ENCODE measurements at places on chromosomes 7 and 10.

DNA sequence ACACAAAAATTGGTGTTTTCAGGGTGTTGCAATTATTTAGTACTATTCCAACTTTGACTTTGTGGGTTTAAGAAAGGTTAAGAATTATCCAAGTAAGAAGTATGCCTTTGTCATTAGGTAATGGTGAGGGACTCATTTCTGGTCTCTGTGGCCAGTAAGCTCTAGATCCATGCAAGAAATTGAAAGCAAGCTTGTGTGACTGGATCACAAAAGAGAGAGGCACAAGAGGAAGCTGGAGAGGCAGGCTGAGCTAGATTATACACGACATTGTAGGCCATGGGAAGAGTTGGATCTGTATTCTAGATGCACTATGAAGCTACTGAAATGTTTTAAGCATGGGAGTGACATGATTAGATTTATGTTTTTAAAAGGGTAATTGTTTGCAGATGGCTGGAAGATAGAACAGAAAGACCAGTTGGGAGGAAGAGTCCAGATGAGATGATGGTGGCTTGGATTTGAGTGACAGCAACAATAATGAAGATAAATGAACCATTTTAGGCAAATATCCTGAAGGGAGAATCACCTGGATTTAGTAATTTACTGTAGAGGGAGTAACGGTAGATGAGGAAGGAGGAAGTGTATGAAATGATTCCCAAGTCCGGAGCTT, 50.0 kb downstream of the CALD1 start:
- DNase-seq = no peak

GRCh38 chr10:113689057-113689456, 9.3 kb downstream of the CASP7 start:
- DNase-seq = no peak

GRCh38 chr7:102300643-102301221, 14.1 kb downstream of the SH2B2 start:
- no peak for DNase-seq

DNA sequence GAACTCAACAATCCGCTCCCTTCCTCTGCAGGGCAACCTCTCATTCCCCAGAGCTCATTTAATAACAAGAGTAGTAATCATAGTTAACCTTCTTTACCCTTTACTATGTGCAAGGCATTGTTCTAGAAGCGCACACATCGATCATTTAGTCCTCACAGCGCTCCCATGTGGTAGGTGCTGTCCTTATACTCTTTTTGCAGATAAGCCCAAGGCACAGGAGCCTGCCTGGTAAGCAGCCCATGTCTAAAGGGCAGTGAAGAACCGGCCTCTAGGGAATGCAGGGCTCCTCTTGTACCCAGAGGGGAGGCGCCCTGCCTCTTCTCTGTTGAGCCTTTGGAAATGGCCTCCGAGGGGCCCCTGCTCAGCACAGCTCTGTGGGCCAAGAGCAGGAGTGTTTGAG, 14.3 kb downstream of the CHST3 start:
- no peak for DNase-seq

DNA sequence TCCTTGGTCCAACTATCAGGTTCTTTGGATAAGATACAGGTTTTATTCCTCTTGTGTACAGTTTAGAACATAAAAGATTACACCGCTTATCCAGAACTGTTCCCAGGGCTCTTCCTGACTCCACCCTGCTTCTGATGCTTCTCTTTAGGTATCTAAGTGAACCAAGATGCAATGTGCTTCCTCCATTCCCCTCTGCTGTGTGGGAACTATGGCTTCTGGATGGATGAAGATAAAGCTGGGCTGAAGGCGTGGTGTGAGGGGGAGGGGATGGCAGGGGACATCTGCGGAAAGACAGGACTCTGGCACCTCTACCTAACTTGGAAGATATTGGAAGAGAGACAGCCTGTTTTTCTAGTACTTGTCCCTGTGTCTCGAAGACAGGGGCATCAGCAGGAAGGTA, 209.9 kb upstream of the TBX20 start:
- DNase-seq = no peak

DNA sequence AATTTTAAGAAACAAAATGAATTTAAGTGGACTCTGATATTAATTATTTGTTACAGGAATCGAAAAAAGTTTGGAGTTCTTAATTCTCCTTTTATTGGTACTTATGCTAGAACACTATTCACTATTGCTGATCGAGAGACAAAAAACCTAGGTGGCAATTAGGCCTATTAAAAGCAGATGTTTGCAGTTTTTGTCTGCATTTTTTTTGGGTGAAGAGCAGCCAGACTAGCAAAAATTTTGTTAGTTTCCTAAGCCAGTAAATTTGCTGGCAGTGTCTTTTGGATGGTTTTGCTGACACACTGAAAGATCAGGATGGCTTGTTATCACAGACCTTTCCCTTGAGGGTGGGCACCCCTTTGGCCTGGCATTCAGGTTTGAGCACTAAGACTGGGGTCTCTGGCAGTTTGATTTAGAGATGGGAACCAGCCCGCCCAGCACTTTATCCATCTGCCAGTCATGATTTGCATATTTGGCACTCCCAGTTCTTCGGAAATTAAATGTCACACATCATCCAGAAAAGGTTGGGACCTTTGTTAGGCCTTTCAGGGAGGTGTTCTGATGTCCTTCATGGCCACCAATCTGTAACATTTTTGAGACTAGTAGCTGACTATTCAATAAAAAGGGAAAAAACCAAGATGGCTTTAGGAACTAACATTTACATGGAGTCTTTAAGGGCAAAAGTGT, 57.3 kb downstream of the INPP5F start:
- DNase-seq = no peak

- DNase-seq = no peak
Measured at GRCh38 chr10:129875993-129876726, 87.9 kb downstream of the EBF3 start.

DNA sequence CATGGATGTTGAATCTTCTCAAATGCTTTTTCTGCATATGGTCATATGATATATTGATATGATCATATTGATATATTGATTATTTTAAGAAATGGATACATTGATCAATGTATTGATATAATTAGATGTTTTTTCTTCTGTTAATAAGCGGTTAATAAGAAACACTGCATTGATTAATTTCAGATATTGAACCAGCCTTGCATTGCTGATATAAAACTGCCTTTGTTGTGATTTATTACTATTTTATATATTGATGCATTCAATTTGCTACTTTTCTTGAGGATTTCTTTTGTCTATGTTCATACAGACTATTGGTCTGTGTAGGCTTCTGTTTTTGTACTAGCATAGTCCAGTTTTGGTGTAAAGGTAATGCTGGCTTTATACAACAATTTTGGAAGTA, 79.7 kb upstream of the ELN start:
- no peak for DNase-seq

GRCh38 chr10:62023329-62023728, 121.8 kb downstream of the ARID5B start:
- DNase-seq = no peak

- no peak for DNase-seq
Measured at GRCh38 chr10:69871074-69871473, 69.4 kb downstream of the COL13A1 start.

DNA sequence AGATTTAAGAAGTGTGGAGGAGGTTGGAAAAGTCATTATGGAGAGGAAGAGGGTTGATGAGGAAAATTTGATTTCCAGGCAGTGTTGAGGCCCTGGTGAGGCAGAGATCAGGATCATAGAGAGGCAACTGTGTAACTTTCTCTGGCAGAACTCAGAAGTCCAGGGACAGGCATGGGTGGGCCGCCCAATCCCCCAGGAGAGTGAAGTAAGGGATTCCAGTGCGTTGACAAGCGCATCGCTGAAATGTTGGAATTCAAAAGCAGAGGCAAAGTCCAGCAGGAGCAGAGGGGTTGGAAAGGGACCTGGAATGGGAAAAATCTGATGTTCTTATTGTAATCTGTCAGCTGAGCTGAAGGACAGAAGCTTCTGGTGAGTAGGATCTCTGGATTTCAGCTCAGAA, 207.3 kb downstream of the FAM107B start:
- DNase-seq = no peak

- no peak for DNase-seq
Measured at GRCh38 chr7:130266258-130266960, at the start of gene CPA2. TSS of gene CPA2 (plus strand) at chr7:130266863. CDS start at chr7:130266882, 19 bp downstream.

DNA sequence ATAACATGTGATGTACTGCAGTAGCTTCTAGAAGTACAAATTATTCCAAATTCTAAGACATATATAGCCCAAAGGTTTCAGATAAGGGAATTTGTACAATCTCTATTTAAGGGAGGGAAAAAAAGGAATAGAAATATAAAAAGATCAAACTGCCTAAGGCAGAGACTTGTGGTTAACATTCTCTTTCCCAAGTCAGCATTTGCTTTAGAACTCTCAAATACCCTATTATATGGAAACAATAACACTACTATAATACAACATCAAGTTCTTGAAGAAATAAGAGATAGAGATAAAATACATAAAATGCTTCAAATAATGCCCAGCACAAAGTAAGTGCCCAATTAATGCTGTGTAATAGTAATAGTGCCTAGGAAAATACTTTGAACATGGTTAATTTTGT, 123.1 kb downstream of the CRPPA start:
- no peak for DNase-seq

DNA sequence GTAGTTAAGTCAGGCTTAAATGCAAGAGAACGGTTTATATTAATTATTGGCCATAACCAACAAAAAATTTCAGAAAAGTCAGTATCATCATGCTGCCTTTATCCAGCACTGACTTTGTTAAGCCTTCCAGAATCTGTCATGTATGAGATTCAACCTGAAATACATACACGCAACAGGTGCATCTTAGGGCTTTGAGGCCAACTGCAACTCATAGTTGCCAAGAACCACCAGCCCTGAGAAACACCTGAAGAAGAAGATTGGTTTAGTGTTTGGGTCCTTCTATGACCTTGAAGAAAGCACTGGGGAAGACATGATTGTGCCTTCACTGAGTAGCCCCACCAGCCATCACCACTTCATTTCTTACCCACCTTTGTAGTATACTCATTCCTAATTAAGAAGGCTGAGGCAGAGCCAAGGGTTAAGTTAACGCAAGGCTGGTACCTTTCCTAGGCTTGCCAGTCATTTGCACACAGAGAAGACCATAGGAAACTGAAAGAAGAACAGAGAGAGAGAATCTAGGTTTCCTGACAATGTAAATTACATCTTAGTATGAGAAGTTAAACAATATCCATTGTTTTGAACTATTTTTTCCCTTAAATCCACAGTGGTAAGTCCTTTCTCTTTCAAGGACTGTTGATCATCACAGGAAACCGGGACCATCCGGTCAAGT, 200.1 kb upstream of the PRKCQ start:
- DNase-seq = no peak

DNA sequence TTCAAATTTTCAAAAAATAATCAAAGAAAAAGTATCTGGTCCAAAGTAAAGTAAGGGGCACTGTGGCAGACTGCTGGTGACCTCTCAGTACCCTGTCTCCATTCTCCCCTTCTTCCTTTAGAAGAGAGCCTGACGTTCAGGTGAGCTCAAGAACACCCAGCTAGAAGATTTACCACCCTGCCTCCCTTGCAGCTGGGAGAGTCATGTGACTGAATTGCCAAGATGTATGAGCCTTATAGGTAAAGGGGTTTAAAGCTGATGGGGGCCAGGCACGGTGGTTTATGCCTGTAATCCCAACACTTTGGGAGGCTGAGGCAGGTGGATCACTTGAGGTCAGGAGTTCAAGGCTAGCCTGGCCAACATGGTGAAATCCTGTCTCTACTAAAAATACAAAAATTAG, 86.3 kb upstream of the NANOS1 start:
- no peak for DNase-seq

GRCh38 chr7:489876-490275, 29.8 kb downstream of the PDGFA start:
- no peak for DNase-seq

Measured in activated naive CD4-positive, alpha-beta T cell (primary cell).